ENCODE measurements at places on chromosomes 1 and 21.

- no peak for DNase-seq
These were observed 1806.8 kb downstream of the BRINP3 start for GRCh38 chr1:188670837-188671236.

GRCh38 chr1:179366093-179366800, 476 bp downstream of the AXDND1 start:
- DNase-seq = no peak

DNA sequence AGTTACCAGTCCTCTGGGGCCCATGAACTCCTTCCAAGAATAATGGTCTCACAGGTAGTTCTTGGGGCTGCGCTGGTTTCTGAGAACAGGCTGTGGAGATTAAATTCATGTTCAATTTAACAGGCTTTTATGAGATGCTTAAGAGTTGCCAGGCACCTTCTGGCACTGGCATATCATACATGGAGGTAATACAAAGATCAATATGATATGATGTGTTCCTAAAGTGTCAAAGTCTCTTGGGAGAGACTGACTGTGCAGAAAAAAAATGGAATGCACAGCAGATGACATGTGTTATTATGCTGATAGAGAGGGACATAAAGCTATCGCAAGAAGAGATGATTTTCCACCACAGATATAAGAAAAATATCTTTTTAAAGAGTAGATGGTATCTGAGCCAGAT, 6.8 kb downstream of the CYP2J2 start:
- DNase-seq = no peak

GRCh38 chr1:83761167-83762038, 237.5 kb downstream of the TTLL7 start:
- no peak for DNase-seq

DNA sequence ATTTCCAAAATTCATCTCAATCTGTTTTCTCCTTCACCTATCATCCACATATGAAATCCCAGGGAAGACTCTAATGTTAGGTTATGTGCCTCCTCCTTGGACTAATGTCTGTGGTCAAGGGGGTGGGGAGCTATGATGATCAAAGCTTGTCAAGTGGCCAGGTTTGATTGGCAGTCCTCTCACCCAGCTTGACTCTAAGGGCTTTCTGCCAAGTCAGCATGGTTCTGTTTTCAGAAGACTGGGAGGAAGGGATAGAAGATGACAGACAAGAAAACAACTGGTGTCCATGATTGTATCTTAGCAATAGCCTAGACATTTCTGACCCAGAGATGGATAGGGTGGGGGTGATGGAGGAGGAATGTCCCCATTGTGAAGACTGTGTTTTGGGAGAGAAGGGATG, 9.1 kb upstream of the THEM5 start:
- no peak for DNase-seq

- no peak for DNase-seq
These were observed 31.1 kb upstream of the PTPRC start for GRCh38 chr1:198607714-198608113.

GRCh38 chr1:56397409-56397808, 182.0 kb downstream of the PLPP3 start:
- no peak for DNase-seq

DNA sequence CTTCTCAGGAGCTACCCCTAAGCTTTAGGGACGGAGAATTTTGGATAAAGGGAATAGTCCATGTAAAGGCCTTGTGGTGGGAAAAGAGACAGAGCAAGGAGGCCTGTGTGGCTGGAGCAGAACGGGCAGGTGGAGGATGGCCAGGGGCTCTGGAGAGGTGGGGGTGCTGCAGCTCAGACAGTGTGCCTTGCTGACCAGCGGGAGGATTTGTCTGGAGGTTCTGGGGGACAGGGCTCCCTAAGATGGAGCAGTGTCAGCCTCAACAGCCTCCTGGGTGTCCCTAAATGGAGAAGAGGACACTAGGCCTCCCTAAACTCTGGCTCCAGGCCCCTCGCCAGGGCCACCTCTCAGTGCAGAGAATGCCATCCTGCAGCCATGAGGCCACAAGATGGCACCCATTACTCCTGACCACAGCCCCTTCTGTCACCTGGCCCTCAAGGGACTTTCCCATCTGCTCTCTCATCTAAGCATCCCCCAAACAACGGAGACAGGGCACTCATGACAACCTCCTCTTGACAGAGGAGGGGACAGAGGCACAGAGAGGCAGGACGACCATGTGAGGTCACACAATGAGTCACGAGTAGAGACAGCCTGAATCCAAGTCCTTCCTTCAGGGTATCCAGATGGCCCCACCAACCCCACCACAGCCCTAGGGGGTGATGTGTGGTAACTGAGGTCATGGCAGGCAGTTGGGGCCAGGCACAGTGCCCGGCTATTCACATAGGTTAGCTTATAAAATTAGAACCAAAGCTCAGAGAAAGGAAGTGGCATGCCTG, 94.7 kb downstream of the DMRTB1 start:
- no peak for DNase-seq

DNA sequence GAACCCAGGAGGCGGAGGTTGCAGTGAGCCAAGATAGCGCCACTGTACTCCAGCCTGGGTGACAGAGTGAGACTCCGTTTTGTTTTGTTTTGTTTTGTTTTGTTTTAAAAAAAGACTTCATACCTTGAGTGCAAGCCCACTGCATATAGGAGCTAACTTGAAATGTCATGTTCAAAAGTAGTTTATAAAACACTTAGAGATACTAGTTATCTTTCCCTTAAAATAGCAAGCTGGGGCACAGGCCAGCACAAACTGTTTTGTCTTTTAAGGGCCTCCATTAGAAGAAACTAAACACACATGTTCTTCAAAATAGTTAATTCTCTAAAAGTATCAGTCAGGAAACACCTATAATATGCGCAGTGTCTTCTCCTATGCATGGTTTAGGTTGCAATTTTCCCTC, 505.1 kb upstream of the TMPRSS15 start:
- no peak for DNase-seq

GRCh38 chr1:18434041-18434440, 46.7 kb upstream of the KLHDC7A start:
- DNase-seq = no peak

- DNase-seq = no peak
These were observed 439.9 kb downstream of the DISC1 start for GRCh38 chr1:232066521-232066920.

DNA sequence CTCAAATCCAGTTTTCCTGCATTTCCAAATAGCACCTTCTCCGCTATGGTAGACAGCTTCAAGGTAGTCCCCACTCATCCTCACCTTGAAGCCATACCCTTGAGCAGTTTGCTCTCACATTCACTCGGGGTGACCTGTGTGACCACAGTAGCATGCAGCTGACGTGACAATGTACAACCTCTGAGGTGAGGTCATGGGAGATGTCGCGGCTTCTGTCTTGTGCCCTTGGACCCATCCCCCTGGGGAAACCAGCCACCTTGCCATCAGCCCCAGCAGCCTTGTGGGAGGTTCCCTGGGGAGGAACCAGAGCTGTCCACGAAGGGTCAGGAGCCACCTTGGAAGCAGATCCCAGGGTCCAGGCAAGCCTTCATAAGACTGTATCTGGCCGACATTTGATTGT, 38.3 kb upstream of the DUSP10 start:
- DNase-seq = no peak

DNA sequence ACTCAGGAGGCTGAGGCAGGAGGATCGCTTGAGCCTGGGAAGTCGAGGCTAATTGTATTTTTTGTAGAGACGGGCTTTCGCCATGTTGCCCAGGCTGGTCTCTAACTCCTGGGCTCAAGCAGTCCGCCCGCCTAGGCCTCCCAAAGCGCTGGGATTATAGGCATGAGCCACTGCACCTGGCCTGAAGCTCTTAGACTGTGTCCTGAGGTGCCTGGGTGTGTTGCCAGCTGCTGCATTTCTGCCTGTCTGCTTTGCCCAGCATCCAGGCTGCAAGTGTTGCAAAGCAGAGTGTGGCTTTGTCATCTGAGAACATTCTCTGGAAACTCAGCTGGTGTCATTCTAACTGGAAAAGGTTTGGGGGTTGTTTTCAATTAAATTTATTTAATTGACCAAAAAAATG, 105.0 kb downstream of the HUNK start:
- DNase-seq = no peak

DNA sequence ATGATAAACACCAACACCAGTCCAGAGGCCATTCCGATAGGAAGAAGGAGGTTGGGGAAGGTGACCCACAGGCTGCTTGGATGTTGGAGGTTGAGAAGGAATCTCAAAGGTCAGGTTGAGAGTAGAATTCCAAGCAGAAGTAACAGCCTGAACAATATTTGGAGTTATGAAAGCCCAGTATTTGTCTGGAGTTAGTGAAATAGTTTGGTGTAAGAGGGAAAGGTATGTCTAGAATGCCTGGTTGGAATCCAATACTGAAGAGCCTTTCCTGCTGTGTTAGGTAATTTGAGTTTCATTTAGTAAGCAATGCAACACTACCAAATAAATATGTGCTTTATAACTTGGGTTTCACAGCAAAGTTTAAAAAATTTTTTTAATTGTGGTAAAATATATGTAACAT, 70.5 kb upstream of the MCOLN3 start:
- no peak for DNase-seq

GRCh38 chr1:228514421-228514820, 27.2 kb downstream of the RNF187 start:
- no peak for DNase-seq

Measured in activated T-cell treated with anti-CD3 and anti-CD28 coated beads for 48 hours (primary cell).